Aorta (tissue), 5 donors: ENCODE measurements at places on chromosomes 3 and 15.

DNA sequence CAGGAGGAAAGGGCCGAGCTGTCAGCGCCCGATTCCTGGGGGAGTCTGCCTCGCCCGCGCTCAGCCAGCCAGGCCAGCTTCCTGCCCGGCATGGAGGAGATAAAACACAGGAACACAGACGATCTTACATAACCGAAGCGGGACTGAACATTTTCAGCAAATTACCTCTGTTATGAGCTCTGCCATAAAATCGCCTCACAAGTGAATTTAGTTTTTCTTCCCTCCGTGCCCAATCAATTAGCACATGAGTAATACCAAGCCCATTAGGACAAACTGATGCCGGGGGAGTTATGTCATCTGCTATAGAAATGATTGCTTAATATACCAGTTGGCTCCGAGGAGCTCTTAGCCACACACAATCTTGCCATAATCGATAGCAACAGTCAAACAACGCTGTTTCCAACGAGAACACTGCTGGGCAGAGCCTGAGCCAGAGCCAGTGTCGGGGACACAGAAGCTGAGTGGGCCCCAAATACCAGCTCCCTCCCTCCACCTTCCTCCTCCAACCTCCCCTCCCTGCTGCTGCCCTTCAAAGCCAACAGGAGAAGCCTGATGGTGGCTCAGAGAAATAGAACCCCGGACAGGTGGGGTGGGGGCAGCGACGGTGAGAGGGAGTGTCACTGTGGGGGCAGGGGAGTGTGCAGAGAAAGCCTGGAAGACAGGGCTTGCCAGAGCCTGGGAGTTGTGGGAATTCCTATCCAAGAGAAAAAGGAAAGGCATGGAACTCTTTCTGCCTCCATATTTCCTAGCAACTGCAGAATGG, 279.4 kb upstream of the TLE3 start:
- DNase-seq: peak; percentile 63

DNA sequence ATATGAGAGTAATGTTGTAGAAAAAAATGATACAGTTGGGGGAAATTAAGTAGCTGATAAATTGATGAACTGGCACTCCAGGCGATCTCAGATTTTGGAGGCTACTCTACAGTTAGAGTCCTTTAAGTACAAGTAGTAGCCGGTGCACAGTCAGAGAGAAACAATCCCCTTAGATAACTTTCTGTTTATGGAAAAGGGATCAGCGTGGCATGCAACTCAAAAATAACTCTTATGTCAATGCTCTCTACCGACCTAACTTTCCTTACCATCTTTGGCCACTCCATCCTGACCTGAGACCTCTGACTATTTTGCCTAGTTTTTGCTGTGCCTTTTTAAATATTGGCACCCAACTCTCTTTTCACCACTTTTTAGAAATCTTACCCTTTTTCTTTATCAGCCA, 299.6 kb downstream of the UNC13C start:
- no peak for DNase-seq

GRCh38 chr3:53730576-53730975, 115.6 kb downstream of the CHDH start:
- peak; percentile 82 for DNase-seq

DNA sequence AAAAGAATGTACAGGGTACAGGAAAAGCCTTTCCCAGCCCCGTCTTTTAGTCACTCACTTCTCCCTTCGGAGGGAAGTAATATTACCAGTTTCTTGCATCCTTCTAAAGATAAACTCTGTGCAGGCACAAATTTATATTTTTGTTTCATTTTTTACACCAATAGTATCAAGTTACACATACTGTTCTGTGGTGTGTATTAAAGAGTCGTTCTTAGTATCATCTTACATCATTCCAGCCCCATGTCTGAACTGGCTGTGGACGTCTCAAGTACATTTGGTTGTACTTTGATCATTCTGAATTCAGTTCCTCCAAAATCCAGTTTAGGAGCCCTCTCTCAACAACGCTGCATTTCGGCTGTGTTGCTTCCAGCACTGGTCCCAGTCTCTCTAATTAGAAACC, 68.7 kb downstream of the LMLN start:
- DNase-seq: no peak

DNA sequence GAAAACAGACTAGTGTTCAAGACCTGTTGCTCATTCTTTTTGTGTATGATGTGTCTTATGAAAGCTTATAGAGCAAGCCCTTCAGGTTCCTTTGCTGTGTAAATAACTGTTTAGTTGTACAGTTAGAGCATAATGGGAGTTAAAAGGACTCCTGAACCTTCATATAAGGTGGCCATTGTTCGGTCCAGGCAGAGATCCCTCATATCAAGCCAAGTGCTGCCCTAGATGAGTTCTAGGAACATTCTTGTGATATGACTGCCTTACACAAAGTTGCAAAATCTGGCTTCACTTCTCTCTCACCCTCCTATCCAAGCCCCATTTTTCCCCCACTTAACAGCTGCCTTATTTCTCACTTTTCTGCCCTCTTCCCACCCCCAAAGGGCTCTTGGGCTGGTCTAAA, 26.9 kb downstream of the GYG1 start:
- DNase-seq: no peak

DNA sequence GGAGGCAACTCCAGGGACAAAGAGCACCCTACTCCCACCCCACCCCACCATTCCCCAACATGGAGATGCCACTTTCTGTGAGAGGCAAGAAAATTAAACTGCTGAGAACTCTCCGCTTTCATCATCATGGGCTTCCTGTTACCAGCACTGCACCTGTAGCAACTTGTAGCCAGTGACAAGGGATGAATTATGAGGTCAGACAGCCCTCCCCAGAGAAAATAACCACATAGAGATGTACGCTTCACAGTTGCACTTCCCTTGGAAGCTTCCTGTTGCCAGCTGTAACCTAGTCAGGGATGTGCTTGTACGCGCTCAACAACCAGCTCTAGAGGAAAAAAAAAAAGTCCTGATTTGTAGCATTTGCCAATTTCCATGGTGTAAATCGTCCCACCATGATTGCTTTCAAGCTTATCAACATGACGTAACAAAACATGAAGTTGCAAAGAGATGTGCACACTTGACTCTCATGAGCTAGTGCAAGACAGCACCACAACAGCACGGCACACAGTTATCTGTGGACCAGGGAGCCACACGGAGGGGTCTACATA, 145.4 kb downstream of the RAB11A start:
- DNase-seq: no peak

DNA sequence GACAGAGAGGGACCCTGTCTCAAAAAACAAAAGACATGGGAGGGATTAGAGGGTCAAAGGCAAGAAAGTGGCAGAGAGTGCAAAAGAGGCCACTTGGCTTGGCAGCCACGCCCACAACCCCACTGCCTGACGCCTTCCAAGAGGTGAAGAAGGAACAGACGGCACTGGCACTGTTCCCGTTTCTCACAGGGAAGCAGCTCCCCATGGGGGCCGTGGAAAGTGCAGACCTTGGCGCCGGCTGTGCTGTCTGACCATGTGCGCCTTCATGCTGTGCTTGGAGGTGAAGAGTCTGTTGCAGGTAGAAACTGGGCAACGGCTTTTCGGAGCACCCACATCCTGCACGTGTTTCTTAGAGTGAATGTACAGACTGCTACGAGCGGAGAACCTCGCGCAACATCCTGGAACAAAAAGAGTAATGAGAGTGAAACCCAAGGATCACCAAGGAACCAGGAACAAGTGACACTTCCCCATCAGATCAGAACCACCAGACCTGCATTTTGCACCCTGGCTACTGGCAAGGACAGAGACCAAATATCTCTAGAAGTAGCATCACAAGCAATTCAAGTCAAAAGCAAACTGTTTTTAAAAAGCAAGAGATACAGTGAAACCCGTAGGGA, 9.7 kb downstream of the ZXDC start:
- peak; percentile 71 for DNase-seq

GRCh38 chr3:160125258-160125657, 100.0 kb upstream of the C3orf80 start:
- no peak for DNase-seq

DNA sequence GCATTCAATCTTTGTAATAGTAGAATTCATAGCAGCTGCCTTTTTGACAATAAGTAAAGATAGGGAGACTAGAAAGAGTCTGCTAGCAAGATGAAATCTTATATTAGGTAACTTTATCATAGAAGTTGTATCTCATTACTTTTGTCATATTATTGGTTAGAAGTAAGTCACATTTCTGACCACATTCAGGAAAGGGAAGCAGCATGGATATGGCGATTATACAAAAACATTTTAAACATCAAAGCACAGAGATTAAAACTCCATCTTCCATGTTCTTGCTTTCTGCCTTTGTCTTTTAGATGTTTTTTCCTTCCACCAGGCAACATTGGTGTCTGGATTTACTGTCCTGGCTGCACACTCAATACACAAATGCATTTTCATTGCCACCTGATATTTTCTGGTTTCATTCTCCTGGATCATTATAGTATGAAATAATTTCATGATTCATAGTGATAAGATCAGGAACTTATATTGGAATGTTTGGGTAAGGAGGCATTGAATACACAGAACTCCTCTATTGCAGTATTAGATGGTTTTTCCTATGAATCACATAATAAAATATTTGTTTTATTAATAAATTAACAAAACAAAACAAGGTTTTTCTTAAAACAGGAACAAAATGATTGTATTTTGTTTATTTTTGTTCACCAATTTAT, 1460.3 kb upstream of the CADM2 start:
- DNase-seq: no peak

DNA sequence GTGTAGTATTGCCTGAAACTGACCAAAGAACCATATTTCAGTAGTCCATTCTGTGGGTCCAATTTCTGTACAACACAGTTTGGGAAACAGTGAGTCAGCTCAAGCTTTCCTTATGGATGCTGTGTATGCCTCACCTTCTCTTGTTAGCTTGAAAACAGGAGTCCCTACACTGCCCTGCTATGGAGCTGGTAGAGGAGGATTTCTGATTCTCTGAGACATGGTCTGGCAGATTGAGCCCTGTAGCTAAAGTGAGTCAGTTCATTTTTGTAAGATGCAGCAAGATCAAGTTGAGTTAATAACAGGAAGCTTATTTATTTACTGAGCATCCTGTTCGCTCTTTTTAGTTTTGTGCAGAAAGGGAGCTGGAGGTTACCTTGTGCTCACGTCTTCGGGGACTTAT, 424.1 kb upstream of the RBMS3 start:
- no peak for DNase-seq

DNA sequence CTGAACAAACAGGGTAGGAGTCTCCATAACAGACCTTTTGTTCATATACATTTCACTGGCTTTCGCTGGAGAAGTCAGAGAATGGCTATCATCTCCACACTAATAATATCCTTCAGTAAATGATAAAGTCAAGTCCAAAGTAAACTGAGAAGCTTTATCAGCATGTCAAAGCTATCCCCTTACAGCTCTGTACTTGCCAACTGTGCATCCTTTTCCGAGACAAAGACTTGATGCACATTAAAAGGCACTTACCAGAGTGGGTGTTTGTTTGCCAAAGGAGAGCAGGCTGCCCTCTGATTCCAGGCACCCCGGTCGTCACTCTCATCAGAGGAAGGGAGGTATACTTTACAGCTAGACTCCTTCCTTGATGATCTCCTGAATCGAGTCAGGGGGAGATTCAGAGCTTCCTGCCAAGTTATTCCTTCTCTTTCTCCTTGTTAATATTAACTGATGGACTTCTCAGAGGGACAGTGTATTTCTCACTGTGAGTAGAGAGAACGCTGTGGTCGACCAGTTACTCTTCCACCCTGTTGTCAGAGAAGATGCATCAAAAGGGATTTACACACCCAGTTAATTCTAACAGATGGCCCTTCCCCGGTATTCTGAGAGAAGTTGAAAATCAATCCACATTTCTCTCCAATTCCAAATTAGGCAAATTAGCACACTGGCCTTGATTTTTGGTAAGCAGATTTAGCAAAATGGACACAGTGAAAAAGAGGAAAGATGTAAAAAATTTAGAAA, 504.7 kb upstream of the NR2F2 start:
- no peak for DNase-seq

- DNase-seq: no peak
Observed at GRCh38 chr3:105580296-105580965, 213.7 kb downstream of the ALCAM start.

- DNase-seq: no peak
Observed at GRCh38 chr3:29949940-29950616, 656.3 kb upstream of the TGFBR2 start.

DNA sequence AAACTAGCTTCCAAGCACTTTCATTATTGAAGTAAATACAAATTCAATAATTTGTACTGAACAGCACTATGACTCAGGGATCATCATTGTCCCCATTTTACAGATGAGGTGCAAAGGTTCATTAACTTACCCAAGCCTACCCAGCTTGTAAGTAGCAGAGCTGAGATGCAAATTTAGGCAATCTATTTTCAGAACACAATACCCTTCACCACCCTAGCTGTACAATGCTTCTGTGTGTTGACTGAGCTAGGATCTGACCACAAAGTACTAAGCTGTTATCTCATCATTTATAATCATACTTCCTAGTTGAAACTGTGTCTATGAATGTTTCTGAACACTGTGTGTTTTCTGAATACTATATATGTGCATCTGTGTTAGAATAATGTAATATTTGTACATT, 3.2 kb upstream of the ILDR1 start:
- DNase-seq: no peak

DNA sequence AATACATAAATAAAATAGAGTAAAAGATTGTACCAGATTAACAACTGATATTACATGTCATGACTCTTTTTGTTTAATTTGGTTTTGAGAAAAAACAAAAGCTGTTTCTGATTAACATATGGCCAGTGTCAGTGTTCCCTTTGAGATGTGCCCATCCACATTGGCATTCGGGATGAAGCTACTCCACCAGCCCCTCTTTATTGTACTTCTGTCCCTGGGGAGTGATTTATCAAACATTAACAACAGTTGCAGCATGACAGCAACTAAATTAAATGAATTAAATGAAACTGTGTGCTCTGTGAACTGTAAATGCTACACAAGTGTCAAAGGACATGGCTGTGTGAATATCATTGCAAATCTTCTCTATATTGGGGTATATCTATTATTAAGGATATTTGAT, 25.9 kb upstream of the MTMR10 start:
- DNase-seq: no peak

- no peak for DNase-seq
Observed at GRCh38 chr3:96719921-96720320, 94.5 kb upstream of the EPHA6 start.

GRCh38 chr3:127299276-127299675, 11.4 kb upstream of the PRR20G start:
- DNase-seq: no peak

DNA sequence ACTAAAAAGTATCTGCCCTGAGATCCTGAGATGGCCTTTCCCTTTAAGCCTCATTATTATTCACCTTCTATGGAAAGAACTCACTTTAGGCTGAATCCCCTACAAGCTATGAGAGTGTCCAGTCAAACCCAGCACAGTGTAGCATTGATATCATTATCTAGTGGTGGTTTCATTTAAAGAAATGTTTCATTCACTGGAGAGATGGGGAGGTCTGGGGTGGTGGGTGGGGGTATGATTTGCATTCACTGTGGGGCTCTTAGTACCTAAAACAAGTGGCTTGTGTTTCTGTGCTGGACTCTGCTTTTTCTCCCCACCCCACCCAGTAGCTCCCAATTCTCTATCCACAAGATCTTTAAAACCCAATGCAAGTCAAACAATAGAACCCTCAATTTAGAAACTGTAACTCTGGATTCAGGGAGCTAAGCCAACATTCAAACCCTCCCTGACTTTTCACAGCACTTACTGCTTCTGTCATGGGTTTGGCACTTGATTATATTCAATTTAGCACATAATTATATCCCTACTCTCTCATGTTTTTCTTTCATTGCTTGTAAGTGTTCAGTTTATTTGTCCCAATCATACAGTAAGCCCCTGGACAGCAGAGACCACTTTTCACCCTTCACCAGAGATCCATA, 310.5 kb upstream of the THBS1 start:
- no peak for DNase-seq
